Urinary bladder (tissue), 4 donors: ENCODE measurements at places on chromosomes 2 and 18. TPM values are rescaled to one million over a fixed set of nuclear protein-coding genes. Genes with fewer than 3 reads are reported as not detected.
A peak's percentile ranks its signal among the peaks of the same experiment; 100 is the strongest.

RAB27B gene
- 19.8 TPM for total RNA-seq

NFE2L2 gene
- total RNA-seq, result 108 TPM

DNA sequence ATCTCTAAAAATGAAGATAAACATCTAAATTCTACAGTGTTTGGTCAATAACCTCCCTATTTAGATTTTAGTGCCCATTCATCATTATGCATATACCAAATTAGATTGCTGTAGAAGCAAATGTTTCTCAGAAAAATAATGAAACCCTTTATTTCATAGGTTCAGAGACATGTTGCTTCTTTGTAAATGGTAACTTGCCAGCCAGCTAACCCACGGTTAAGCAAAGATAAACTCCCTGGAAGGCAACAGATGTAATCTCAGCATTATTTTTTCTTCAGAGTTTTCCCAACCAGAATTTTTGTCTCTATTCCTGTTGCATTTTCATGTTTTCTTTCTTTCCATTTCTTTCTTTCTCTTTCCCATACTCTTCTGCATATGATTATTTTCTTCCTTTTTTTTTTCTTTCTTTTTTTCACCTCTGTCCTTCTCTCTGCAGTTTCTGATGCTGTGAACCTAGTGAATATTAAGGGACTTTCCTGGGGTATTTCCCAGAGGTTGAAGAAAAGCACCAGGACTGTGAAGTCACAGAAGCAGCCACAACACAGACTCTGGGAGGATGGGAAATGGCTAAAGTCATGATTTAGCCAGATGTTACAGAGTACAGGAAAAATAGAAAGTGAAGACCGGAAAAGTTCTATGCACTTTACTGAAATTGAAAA is 50.0 kb upstream of the DSG1 start:
- DNase-seq, result no peak

GRCh38 chr2:182097571-182098164 is 112.0 kb downstream of the PPP1R1C start:
- no peak for DNase-seq

DNA sequence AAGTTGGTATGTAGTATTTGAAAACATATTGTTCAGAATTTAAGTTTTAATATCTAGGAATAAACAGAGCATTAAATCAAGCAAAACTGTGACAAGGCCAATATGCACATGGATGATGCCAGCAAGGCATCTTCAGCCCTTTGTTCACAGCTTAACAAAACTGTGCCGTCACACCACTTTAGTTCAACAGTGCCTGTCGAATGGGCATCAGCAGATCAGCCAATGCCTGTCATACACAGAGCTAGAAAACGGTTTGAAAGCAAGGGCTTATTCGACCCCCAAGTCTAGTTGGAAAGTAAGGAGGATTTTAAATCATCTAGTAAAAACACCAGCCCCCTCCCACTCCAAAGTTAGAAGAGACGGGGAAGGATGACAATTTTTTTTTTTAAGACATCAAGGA is 16.7 kb downstream of the ZEB2 start:
- no peak for DNase-seq

DNA sequence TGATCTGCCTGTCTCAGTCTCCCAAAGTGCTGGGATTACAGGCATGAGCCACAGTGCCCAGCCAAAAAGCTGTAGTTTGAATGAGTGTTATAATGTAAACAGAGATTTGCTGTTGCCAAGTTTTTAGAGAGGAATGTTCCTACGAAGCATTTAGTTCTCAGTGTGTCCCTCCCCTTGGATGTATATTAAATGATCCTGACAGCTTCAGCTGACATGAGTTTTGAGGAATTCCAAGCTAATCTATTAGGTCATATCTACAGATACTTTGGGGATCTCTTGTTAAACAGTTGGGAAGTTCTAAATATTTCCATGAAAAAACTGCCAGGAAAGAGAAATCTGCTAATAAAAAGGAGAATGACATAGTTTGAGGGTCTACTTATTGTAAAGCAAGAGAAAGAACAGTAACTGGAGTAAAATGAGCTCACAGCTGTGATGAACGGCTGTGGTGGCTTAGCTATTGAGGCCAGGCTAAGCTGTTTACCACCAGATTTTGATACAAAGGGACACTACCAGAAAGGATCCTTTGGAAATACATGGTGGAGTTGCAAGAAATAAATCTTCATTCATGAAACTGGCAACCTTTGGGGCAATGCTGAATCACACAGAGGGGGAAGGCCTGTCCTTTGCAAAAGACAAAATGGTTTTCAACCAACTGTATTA is 2.6 kb upstream of the STON1 start:
- peak; percentile 39 for DNase-seq
